ENCODE measurements at places on chromosomes 7 and 10.

DNA sequence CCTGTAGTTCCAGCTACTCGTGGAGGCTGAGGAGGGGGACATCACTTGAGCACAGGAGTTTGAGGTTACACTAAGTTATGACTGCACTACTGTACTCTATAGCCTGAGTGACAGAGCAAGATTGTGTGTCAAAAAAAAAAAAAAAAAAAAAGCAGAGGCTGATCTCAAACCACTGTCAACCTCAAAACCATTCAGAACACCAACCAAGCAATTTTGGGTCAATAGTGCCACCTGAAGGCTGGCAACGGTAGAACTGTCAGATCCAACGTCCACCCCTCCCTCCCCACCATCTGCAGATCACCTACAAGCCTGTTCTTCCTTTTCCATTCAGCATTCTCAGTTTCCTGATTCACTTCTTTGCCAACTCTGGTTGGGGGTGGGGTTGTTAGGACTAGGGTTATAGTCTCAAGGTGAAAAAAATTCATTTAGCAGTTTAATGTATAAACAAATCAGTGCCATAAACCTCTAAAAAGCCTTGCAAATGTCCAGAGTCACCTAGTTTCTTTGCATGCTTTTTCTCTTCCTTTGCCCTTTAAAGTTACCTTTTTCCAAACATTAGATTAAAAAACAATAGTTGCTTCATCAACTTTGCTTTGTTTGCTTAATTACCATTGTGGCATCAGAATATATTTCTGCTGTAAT, 2.6 kb downstream of the MRPS33 start:
- peak; percentile 28 for DNase-seq

- no peak for DNase-seq
Observed at GRCh38 chr10:71529207-71529827, 132.6 kb downstream of the CDH23 start.

GRCh38 chr7:128053023-128053422, 21.8 kb upstream of the LRRC4 start:
- no peak for DNase-seq

DNA sequence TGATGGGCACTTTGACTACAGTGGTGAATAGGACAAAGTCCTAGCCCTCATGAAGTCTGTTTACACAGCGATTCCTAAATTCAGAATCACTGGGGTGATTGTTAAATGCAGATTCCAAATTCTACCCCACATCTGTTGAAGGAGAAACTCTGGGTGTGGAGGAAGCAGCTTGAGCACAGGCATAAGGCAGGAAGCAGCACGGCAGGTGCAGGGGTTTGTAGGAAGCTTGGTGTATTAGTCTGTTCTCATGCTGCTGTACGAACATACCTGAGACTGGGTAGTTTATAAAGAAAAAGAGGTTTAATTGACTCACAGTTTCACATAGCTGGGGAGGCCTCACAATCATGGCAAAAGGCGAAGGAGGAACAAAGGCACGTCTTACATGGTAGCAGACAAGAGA, 5.1 kb downstream of the AKR1E2 start:
- no peak for DNase-seq
